ACHN (cell line): ENCODE measurements at places on chromosomes 12 and 14.

DNA sequence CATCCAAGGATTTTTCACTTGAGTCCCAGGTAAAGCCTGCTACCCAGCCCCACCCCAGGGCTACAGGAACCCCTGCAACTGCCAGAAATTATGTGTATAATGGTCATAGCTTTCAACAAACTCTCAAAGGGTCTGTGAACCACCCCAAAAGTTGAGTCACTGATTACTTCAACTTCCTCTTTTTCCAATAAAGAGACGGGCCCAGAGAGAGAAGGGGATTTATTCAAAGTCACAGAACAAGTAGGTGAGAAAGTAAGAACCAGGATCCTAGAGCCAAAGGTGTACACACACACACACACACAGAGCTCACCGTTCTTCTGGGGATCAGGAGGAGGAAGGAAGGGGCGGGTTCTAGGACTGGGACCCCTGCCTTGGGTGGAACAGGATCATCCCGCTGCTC, 4.8 kb upstream of the ITPK1 start:
- DNase-seq: no peak

DNA sequence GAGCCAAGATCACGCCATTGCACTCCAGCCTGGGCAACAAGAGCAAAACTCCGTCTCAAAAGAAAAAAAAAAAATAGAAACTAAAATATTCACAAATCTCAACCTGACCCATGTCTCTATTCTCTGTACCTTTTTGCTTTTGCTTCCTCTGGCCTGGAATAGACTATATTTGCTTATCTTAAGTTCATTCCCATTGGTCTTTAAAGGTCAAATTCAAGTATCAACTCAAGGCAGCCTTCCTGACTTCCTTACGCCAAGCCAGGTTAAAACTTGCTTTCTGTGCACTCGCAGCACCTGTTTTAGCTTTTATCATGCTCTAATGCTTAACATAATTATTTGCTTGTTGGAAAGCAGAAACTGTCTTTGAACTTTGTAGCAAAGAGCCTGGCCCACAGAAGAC, 14.8 kb downstream of the PYM1 start:
- DNase-seq: no peak

GRCh38 chr14:100222224-100223093, 16.5 kb upstream of the YY1 start:
- DNase-seq: no peak

DNA sequence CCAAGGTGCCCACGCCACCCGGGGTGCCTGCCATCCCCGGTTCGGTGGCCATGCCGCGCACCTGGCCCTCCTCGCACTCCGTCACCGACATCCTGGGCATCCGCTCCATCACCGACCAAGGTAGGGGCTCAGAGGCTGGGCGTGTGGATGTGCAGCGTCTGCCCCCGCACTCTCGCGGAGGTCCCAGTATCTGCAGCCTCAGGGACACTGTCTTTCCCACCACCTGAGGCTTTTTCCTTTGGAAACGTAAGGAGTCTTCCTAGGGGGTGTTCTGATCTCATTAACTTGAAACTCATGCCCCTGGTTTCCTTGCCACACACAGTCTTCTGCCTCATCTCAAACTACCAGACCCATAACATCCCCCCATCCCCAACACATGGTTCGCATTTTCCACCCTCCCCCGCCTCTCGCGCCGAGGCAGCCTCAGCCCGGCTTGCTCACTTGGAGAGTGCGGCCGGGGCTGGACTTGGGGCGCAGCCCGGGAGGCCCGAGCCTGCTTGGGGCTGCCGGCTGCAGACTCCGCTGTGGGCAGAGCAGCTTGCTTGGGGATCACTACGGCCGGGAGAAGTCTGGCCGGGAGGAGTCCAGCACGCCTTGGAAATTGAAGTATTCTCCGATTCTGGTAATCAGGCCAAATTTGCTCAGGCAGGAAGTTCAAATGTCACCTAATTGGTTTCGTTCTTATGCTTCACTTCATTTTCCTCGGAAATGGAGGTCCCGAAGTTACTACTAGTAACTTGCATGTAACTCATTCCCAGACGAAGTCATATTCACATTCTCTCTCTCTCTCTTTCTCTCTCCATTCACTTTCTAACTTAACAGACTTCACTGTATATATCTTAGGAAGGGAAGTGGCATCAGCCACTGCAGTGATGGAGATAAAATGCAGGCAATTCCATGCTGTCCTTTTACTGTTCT, 2.0 kb downstream of the PAX9 start:
- peak; percentile 4 for DNase-seq

- peak; percentile 38 for DNase-seq
These were observed 764 bp downstream of the RBM25 start for GRCh38 chr14:73058922-73059673.

- peak; percentile 26 for DNase-seq
These were observed 53.4 kb downstream of the PLBD1 start for GRCh38 chr12:14514154-14514842.

DNA sequence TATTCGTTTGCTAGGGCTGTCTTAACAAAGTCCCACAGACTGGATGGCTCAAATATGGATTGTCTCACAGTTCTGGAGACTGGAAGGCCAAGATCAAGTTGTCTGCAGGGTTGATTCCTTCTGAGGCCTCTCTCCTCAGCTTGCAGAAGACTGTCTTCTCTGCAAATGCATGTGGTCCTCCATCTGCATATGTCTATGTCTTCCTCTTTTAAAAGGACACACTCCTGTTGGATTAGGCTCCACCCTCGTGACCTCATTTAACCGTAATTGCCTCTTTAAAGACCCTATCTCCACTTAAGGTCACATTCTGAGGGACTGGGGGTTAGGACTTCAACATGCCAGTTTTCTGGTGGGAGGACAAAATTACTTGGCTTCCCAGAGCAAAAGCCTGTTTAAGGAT, 123.3 kb downstream of the SLC38A6 start:
- no peak for DNase-seq

DNA sequence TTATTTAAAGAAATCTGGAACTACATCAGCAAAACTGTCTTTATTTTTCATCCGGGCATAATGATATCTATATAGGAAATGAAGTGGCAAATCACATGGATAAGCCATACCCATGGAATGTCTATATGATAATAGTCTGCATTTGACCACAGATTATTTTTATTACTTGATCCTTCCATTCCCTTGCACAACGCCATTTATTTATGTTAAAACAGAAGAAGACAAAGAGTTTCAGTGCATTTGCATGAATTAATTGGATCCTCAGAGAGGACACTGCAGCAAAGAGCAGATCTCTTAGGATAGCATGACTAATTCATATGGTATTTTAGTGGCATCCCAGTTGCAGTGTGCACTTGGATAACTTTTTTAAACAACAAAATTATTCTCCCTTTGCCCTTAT, 345.0 kb downstream of the CCDC91 start:
- DNase-seq: peak; percentile 46

GRCh38 chr12:52975820-52976573, 27.1 kb downstream of the KRT18 start:
- DNase-seq: no peak

GRCh38 chr14:24064856-24065255, 6.5 kb upstream of the CPNE6 start:
- no peak for DNase-seq

DNA sequence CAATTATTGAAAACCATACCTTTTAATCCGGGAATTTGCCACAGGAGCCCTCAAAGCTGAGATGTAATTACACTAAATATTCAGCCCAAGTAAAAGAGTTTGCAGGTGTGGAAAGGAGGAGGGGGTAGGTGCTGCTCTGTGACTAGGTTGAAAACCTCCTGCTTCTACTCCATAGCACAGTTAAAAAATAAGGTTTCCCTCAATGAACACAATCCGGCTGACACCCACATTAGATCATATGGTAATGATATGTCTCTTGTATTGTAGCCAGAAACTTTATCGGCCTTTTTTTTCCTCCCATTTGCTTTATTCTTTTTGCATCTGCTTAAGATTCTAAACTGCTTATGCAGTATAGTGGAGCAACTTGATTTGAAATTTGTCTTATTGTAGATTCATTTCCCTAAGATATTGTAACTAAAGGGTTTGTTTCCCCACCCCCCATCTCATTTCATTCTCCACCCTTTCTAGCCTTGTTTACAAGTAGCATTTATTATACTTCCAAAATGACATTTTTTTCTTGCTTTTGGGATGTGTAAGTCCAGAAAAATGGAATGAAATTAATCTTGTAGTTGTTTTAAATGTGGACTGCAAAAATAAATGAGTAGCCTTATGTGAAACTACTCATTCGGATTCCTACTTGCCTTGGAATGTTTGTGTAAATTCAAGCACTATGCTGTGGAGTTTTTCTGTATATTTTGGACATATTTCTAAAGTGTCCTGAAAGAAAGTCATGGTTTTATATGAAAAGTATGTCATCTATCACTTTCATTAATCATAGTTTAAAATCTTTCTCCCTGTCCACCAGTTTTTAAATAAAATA, at the start of gene DCN:
Gene DCN, minus strand, starts transcription at position 182 of the 820 bp plus-strand sequence. CDS start 4,265 bp downstream, outside the sequence.
- no peak for DNase-seq

DNA sequence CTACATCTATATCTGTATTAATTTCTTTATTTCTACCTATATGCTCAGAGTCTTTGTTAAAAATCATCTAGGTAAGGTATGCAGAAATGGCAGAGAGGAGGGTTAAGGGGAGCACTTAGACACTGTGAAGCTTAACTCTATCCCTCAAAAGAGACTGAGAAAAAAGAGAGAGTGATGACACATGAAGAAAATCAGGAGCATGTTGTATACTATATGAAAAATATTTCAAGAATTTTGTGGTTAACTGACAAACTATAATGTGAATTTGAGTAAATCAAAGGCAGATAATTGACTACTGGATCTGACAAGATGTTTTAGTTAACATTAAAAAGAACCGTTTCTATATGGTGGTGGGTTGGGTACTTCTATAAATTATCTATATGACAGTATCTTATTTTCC, 1814.2 kb upstream of the SEL1L start:
- DNase-seq: no peak

DNA sequence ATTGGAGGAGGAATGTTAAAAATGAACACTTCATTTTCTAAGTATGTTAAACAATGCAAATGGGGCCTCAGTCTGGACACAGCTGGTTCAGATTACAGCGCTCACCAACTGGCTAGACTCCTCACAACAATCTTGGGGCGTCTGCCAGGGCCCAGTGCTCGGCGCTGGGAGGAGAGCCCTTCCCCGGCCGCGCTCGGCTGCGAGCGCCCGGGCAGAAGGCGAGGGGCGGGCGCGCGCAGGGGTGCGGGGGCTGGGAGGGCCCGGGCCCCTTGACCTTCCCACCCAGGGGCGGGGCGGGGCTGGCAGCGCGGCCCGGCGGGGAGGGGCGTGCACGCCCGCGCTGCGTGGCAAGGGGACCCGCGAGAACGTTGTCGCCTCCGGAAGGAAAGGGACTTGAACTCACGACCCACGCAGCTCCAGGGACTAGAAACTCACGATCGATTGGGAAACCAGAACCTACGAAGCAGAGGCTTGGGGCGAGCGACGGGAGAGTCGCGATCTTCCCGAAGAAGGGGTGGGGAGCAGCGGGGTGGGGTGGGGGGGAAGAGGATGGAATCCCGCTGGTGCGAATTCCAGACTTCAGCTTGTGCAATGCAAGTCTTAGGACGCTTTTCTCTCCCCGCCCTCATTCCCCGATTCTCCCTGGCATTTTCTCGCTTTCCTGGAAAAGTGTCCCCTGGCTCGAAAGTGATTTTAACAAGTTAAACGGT, at the start of gene FBLN5:
Gene FBLN5, minus strand, starts transcription at position 220 of the 710 bp plus-strand sequence. CDS start 465 bp downstream, outside the sequence.
- DNase-seq: peak; percentile 35
